ENCODE measurements at places on chromosomes 1 and 21. TPM values are rescaled to one million over a fixed set of nuclear protein-coding genes. Genes with fewer than 3 reads are reported as not detected.
A peak's percentile ranks its signal among the peaks of the same experiment; 100 is the strongest.

OR2T2 gene
- total RNA-seq, result not detected

UMODL1 gene
- total RNA-seq, result not detected

YIPF1 gene
- total RNA-seq, result 17.7 TPM

IGSF9 gene
- 0.30 TPM for total RNA-seq

IVL gene
- total RNA-seq, result not detected

RUSC1 gene
- total RNA-seq, result 41.2 TPM

BTBD8 gene
- total RNA-seq, result 4.9 TPM

ADAMTSL4 gene
- 94.4 TPM for total RNA-seq

CRB1 gene
- total RNA-seq, result 0.15 TPM

RORC gene
- total RNA-seq, result not detected

TRIM67 gene
- not detected for total RNA-seq

LY9 gene
- total RNA-seq, result 1.2 TPM

FCRL4 gene
- total RNA-seq, result not detected

ANKRD13C gene
- total RNA-seq, result 25.6 TPM

KRTAP11-1 gene
- total RNA-seq, result not detected

DNA sequence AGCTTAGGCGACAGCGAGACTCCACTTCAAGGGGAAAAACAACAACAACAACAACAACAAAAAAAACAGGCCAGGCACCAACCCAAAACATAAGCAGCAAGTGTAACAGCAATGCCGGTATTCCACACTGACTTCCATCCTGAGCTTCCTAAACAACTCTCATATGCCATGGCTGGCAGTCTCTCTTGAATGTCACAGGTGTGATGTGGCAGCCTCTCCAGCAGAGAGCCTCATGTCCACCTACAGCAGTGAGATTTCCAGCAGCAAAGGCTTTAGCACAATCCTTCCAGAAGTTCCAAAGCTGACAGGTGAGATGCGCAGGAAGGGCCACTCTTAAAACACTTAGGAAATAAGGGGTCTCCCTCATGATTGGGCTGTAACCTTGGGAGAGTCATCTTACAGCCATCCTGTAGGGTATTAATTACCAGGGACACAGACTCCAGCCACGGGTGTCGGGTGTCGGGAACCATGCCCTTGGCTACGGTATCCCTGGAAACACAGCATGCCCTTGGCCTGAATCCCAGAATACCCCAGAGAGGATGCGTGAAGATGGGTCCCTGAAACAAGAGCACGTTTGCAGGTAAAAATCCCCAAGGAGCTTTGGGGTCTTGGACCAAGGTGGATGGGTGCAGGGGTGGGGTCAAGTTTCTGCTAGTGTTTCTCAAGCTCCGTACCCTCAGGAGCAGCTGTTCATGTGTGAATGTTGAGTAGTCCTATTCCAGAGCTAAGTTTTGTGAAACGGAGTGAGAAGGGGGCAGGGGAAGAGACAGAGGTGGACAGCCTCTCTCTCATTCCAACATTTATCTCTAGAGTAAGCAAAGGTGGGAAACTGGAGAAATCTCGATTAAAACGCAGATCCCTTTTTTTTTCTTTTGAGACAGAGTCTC, 31.4 kb downstream of the CLSTN1 start:
- H3K36me3 ChIP-seq, result no peaks in the 10 kb centered on the region
- H3K27me3 ChIP-seq, result no peaks in the 10 kb centered on the region
- H3K27ac ChIP-seq, result no peak overlapping the region
- no peak for DNase-seq
- peaks cover 2% of the 10 kb centered on the region for H3K4me1 ChIP-seq

DNA sequence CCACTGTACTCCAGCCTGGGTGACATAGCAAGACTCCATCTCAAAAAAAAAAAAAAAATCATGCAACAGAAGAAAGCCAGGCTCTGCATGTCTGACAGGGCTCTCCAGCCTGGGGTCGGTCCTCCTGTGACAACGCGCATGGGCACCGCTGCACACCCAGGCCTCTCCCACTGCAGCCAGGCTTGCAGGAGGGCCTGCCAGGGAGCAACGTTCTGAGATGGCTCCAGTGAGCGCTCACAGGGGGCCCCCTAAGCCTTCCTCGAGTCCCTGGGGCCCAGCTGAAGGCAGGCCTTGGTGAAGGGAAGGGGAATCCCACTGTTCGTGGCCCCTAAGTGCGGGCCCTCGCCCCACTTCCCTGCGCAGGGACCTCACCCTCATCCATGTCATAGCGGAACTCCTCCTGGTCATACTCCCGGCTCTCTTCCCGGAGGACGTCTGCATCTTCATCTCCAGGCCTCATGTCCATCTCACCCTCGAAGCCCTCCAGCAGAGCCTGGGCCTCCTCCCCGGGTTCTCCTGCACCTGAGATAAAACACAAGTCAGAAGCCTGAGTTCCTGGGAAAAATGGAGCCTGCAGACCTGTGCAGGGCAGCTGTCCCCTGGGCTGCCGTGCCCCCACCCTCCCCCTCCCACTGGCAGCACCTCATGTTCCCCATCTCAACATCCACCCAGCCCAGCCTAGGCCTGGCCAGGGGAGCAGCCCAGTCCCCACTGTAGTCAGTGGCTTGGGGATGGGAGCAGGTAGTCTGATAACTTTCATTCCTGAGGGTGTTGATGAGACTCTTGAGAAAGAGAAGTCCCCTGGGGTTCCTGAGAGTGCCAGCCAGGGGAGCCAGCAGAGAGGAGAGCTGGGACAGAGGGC, 20.3 kb downstream of the RSPH1 start:
- no peak overlapping the region for H3K27ac ChIP-seq
- H3K4me3 ChIP-seq, result no peak overlapping the region
- no peak for DNase-seq
- no peaks in the 10 kb centered on the region for H3K36me3 ChIP-seq

- no peaks in the 10 kb centered on the region for H3K36me3 ChIP-seq
- no peaks in the 10 kb centered on the region for H3K27me3 ChIP-seq
- no peak overlapping the region for H3K27ac ChIP-seq
- no peak overlapping the region for H3K4me3 ChIP-seq
- no peaks in the 10 kb centered on the region for H3K4me1 ChIP-seq
These were observed 15.7 kb downstream of the REG4 start for GRCh38 chr1:119795261-119796200.

- H3K27ac ChIP-seq, result no peak overlapping the region
- no peak overlapping the region for H3K4me3 ChIP-seq
- H3K36me3 ChIP-seq, result no peaks in the 10 kb centered on the region
These were observed 23.4 kb upstream of the EDN2 start for GRCh38 chr1:41507836-41508235.

- H3K36me3 ChIP-seq, result no peaks in the 10 kb centered on the region
- no peak overlapping the region for H3K4me3 ChIP-seq
- no peaks in the 10 kb centered on the region for H3K27me3 ChIP-seq
- DNase-seq, result no peak
- no peak overlapping the region for H3K27ac ChIP-seq
These were observed 34.1 kb downstream of the EXTL2 start for GRCh38 chr1:100860397-100860991.

DNA sequence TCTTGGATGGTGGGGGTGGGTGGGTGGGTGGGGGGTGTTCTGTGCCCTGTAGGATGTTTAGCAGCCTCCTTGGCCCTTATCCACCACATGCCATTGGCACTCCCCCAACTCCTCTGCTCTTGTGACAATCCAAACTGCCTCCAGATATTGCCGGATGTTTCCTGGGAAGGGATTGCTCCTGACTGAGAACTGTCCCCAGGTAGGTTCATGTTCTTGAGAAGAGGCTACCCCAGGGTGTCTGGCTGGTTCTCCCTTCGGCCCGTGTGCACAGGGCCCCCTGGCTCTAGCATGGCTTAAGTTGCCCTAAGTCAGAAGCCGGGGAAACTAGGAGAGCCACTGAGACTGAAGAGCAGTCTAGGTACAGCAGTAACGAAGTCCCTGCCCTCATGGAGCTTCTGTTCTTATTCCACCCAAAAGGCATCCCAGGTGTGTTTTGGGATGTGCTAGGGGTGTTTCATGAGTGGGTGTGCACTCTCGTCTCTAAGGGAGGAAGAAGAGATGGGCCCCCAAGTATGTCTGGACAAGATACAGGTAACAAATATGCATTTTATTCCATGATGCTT, 19.8 kb upstream of the THRAP3 start:
- H3K4me1 ChIP-seq, result no peaks in the 10 kb centered on the region
- DNase-seq, result no peak
- H3K4me3 ChIP-seq, result no peak overlapping the region
- no peaks in the 10 kb centered on the region for H3K36me3 ChIP-seq
- H3K27me3 ChIP-seq, result no peaks in the 10 kb centered on the region
- H3K27ac ChIP-seq, result peak overlapping the region; percentile 20

- H3K4me1 ChIP-seq, result peaks cover 4% of the 10 kb centered on the region
- no peak overlapping the region for H3K27ac ChIP-seq
- no peak for DNase-seq
- no peak overlapping the region for H3K4me3 ChIP-seq
- H3K36me3 ChIP-seq, result no peaks in the 10 kb centered on the region
These were observed 37.8 kb downstream of the SGIP1 start for GRCh38 chr1:66571789-66572188.

DNA sequence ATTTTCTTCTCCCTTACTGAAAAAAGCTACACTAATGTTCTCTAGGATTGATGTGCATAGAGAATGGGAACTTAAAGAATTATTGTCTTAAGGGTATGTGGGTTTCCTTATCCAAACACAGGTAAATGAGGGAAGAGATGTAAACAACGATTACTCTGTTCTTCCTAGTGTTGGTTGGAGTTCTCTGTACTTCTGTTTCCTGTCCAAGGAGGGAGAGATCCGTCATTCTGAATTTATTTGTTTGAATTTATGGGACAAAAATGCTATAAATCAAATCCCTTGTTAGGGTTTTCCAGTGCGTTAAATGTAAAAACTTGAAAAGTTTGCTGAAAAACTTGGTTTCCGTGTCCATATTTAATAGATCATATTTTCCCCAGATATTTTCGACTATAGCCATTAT, 29.6 kb downstream of the LAMC1 start:
- no peak overlapping the region for H3K4me3 ChIP-seq
- H3K4me1 ChIP-seq, result peaks cover 11% of the 10 kb centered on the region
- H3K27ac ChIP-seq, result no peak overlapping the region
- no peaks in the 10 kb centered on the region for H3K36me3 ChIP-seq
- no peak for DNase-seq

- H3K27me3 ChIP-seq, result no peaks in the 10 kb centered on the region
- no peaks in the 10 kb centered on the region for H3K36me3 ChIP-seq
- no peaks in the 10 kb centered on the region for H3K4me1 ChIP-seq
- DNase-seq, result no peak
- no peak overlapping the region for H3K4me3 ChIP-seq
These were observed 201.7 kb downstream of the FGGY start for GRCh38 chr1:59498640-59499039.

DNA sequence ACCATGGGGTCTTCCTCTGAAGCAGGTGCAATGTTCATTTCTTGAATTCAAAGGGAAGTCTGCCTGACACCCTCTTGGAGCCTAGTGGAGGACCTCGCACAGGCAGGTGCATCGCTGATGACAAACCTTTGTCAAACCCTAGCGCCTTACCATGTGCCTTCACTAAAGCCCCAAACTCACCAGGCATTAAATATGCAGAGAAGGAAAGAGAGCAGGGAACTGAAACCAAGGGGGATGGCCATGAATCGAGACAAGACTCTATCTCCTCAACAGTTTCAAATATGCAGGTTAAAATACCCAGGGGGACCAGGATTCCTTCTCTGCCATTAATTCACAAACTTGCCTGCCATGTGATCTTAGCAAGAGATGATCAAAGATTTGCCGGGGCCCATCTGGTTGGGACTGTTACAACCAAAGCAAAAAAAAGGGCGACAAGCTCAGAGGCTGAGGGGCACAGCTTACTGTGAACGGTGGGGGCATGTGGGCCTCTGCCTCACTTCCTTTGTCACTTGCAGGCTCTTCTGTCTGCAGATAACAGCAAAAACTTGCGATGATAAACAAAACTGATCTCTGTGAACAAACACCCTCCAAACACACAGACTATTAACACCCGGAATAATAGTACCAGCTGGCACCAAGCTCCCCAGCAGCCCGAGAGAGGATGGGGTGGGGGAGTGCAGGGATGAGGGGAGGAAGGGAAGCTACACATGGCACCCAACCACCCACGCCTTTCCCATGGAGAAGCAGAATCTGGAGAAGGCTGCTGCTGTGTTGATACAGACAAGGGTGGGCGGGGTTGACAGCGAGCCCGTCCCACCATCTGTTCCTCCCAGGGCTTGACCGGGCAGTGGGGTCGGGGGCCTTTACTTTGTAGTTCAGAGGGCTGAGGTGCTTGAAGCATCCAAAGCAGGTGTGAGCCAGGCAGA, 33.9 kb downstream of the TMEM63A start:
- peak; percentile 47 for DNase-seq
- no peak overlapping the region for H3K27ac ChIP-seq
- H3K4me3 ChIP-seq, result no peak overlapping the region
- H3K4me1 ChIP-seq, result no peaks in the 10 kb centered on the region

- no peaks in the 10 kb centered on the region for H3K27me3 ChIP-seq
- H3K4me1 ChIP-seq, result peaks cover 2% of the 10 kb centered on the region
- H3K4me3 ChIP-seq, result peak overlapping the region; percentile 74
- no peaks in the 10 kb centered on the region for H3K36me3 ChIP-seq
These were observed 499 bp upstream of the SH3GLB1 start for GRCh38 chr1:86703696-86704457.

DNA sequence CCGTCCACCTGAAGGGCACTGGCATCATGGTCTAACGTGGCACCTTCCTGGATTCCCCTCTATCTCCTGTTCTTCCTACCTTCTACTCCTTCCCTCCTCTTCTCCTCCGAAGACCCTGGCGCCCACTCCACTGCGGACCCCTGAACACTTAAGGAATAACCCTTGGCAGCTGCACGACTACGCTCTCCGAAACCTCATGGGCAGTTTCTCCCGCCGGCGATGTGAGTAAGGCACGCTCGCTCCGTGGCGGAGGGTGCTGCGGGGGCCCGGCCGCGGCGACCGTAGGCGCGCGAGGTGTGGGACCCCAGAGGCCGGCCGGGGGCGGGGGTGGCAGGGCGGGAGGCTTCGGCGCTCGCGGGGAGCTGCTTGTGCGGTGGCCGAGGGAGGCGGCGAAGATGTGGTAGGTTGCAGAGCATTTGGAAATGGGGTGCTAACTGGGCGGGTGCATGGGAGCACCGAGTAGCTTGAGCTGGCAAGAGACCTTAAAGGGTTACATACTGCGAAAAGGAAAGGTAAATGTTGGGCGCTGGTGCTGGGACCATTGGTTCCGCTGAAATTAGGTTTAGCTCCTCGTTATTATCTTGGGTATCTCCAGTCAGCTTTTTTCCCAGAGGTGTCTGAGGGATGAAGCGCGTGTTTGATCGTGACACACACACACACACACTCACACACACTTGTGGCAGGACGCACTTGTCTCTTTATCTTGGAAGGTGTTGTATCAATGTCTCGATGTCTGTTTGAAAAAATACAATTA, 876 bp downstream of the LRRC7 start:
- H3K4me1 ChIP-seq, result no peaks in the 10 kb centered on the region
- no peak overlapping the region for H3K27ac ChIP-seq
- DNase-seq, result no peak
- peak overlapping the region; percentile 15 for H3K4me3 ChIP-seq
- no peaks in the 10 kb centered on the region for H3K36me3 ChIP-seq

- no peak overlapping the region for H3K4me3 ChIP-seq
- no peaks in the 10 kb centered on the region for H3K36me3 ChIP-seq
- no peaks in the 10 kb centered on the region for H3K27me3 ChIP-seq
- peak; percentile 73 for DNase-seq
- no peaks in the 10 kb centered on the region for H3K4me1 ChIP-seq
- no peak overlapping the region for H3K27ac ChIP-seq
These were observed 39.9 kb upstream of the POFUT2 start for GRCh38 chr21:45327441-45328197.

- H3K27ac ChIP-seq, result no peak overlapping the region
- no peaks in the 10 kb centered on the region for H3K36me3 ChIP-seq
- no peak overlapping the region for H3K4me3 ChIP-seq
These were observed 1023.5 kb upstream of the B3GALT2 start for GRCh38 chr1:194209920-194210319.

All from aorta (tissue), 5 donors.